ENCODE measurements at places on chromosomes 2 and 18. TPM values are rescaled to one million over a fixed set of nuclear protein-coding genes. Genes with fewer than 3 reads are reported as not detected.

The CROCC2 gene
- 1.0 TPM for total RNA-seq

The POU3F3 gene
- not detected for total RNA-seq

The UNC80 gene
- not detected for total RNA-seq

The AGXT gene
- total RNA-seq, result not detected

The TXNDC2 gene
- total RNA-seq, result under 0.01 TPM

The FAM110C gene
- not detected for total RNA-seq

The CNDP1 gene
- total RNA-seq, result not detected

The UGGT1 gene
- total RNA-seq, result 71.6 TPM

The ZNF804A gene
- total RNA-seq, result 2.3 TPM

The MZT2B gene
- 163 TPM for total RNA-seq

The EN1 gene
- not detected for total RNA-seq

The EMILIN2 gene
- 16.3 TPM for total RNA-seq

The CD8A gene
- total RNA-seq, result not detected

The DLX2 gene
- total RNA-seq, result 0.17 TPM

The RGPD3 gene
- total RNA-seq, result 0.29 TPM

The CMPK2 gene
- 0.58 TPM for total RNA-seq

The HRH4 gene
- total RNA-seq, result under 0.01 TPM

The MTX2 gene
- total RNA-seq, result 20.8 TPM

The C2orf81 gene
- 1.5 TPM for total RNA-seq

The CDK15 gene
- 16.0 TPM for total RNA-seq

The GLI2 gene
- total RNA-seq, result 3.2 TPM

The ESPNL gene
- total RNA-seq, result 9.8 TPM

The CD302 gene
- 9.8 TPM for total RNA-seq

The SLC14A1 gene
- 81.0 TPM for total RNA-seq

The DUSP2 gene
- 2.0 TPM for total RNA-seq

The MERTK gene
- total RNA-seq, result 0.29 TPM

The DES gene
- total RNA-seq, result 1.6 TPM

The MAPK4 gene
- total RNA-seq, result not detected

The OSBPL1A gene
- total RNA-seq, result 59.2 TPM
